ENCODE measurements at places on chromosomes 4 and X.
A peak's percentile ranks its signal among the peaks of the same experiment; 100 is the strongest.

DNA sequence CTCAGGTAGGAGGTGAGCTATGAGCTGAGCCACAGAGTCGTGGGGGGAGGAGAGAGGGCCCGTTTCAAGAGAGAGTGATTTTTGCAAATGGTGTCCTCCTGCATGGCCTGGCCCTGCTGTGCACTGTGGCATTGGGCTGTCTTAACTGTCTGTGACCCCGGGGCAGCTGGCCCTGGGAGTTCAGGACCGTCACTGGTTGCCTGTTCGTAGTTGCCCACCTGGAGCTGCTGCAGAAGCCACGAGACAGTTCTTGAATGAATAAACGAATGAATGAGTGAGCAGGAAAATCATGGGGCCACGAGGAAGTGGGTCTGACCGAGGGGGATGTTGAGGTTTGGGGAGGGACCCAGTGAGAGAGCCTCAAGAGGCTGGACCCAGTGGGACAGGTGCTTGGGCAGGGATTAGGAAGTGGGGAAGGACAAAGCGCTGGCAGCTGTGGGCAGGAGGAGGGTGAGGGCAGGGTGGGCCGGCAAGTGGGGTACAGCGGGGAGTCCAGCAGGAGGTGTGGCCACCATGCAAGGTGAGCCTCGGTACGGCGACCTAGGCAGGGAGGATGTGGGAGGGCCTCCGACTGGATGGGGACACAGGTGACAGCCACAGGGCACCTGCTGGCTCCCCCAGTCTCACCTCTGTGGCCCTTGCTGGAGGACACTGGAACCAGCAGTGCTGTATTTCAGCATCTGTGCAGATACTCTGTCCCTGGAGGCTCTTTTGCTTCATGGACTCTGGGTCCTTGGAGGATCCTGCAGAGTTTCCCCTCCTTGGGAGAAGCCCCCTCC lies 10.2 kb downstream of the RGS12 start:
- DNase-seq: no peak

GRCh38 chr4:86938771-86939520 lies 4.1 kb downstream of the AFF1 start:
- no peak for DNase-seq

DNA sequence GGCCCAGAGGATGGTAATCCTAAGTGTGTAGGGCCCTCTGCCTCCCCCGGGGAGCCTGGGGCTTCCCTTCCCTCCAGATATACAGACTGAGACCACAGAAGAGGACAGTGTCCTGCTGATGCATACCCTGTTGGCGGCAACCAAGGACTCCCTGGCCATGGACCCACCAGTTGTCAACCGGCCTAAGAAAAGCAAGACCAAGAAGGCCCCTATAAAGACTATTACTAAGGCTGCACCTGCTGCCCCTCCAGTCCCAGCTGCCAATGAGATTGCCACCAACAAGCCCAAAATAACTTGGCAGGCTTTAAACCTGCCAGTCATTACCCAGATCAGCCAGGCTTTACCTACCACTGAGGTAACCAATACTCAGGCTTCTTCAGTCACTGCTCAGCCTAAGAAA lies 1.9 kb downstream of the TRO start:
- no peak for DNase-seq

DNA sequence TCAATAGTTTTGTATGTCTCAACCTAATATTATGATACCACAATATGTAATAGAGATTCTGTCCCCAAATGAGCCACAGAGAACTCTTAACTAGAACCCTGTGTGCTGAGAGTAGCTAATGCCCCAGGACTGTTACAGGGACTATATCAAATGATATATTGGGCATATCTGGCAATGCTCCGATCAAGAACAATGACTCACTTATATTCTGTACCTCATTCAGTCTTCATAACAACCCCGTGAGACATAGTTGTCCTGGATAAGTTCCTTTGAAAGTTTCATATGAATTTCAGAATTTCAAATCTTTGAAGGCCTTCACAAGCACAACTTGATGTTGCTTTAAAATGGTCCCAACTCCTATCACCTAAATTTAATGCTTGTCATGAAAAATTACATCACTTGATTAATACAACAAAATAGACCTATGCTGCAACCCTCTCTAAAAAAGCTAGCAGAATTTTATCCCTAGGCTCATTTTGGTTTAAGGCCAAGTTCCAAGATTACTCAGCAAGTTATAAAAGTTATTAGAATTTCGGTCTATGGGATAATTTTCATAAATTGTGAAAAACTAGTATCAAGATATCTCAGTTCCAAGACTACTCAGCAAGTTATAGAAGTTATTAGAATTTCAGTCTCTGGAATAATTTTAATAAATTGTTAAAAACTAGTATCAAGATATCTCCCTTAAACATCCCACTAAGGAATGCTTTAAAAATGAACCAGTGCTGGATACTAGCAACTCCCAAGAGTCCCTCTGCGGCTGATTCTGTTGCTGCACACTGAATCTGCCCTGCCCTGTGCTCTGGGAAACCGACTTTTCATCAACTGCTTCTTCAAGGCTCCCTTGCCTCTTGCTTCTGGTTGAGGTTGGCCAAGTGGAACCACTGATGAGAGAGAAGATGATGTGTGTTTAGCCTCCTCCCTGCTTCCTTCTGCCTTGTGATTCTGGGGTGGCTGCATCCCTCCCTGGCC lies 6.0 kb upstream of the ANXA3 start:
- DNase-seq: no peak

DNA sequence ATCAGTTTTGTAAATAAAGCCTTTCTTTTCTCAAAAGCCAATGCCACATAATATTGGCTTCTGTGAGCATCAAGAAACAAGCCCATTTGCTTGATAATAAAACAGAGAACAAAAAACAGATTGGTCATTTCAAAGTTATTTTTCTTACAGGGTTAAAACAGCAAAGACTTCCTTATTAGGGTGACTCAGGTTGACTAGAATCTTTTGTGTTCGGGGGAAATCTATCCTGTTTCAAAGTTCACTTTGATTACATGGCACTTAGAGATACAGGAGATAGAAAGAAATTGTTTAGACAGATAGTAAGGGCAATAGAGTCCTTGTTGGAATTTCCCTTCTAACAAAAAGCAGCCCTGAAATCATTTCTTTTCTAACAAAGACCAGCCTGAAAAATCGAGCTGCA lies 170.0 kb upstream of the GLRA2 start:
- DNase-seq: no peak

- DNase-seq: peak; percentile 62
These were observed 383 bp downstream of the PCYT1B start for GRCh38 chrX:24646745-24647182.

DNA sequence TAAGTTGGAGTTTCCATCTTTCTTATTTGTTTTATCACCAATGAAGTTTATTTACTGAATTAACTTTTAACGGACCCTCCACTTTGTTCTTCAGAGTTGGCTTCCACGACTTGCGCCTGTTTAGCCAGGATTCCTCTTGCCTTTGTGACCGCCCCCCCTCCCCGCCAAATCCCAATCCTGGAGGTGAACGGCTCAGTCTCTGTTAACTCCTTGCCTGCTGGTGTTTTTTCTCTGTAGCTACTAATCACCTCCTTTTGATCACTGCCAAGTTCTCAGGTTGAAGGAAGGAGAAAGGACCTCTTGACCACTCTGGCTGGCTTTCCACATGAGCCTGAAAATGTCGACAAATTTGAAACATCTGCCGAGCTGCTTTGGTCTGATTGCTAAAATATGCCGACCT lies 46.8 kb upstream of the BCOR start:
- DNase-seq: no peak

DNA sequence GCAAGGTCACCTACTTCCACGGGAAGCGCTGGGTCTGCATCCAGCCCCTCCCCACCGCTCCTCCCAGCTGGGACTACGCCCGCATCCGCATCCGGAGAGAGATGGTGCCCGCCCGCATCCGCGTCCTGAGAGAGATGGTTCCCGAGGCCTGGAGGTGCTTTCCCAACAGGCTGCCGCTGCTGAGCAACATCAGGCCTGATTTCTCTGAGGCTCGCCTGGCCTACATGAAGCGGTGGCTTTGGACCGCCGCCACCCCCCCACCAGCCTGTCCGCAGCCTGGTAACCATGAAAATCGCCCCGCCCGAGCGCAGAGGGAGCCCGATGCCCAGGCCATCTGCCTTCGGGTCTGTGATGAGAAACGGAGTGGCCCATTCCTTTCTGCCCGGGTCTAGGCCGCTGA lies 18.1 kb downstream of the CLTRN start:
- DNase-seq: no peak

- DNase-seq: no peak
These were observed 60.6 kb upstream of the VCX3B start for GRCh38 chrX:8403988-8404387.

DNA sequence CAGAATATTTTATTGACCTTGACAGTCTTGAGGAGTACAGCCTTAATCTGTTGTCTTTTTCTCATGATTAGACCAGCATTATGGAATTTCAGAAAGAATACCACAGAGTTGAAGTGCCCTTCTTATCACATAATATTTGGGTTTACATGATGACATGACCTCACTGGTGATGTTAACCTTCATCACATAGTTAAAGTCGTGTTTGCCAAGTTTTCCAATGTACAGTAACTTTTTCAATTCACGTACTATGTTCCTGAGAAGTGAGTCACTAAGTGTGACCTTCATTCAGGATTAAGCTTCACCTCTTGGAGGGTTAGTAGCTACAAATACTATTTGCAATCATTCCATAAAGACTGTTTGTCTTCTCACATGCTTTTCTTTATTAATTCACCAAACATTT lies 52.1 kb downstream of the RAB40A start:
- no peak for DNase-seq

DNA sequence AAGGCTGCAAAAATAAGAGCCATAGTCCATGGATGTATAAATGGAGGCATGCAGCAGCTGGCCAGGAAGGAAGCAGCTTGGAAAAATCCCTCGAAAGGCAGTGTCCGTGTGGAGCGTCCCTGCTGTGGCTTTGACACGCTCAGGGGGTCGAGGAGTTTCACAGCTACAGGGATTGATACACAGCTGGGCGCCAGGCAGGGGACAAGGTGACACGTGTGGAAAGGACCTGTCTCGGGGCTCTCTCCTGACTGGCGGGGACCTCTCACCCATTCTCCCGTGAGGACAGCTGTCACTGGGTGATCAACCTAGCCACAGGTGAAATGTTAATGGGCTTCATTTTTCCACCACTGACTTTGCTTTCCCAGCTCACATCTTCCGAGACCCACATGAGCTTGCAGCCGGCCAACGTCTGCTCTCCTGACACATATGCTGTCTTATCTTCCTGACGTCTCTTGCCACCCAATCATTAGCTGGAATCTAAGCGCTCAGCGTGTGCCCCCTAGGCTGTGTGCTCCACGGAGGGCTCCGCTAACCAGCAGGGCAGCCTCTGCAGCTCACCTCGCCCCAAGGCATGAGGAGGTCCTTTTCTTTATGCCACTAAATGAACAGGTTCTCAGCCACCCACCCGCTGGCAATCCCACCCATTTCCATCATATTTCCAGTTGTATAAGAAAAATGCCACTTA lies 89.4 kb upstream of the AFAP1 start:
- DNase-seq: no peak

DNA sequence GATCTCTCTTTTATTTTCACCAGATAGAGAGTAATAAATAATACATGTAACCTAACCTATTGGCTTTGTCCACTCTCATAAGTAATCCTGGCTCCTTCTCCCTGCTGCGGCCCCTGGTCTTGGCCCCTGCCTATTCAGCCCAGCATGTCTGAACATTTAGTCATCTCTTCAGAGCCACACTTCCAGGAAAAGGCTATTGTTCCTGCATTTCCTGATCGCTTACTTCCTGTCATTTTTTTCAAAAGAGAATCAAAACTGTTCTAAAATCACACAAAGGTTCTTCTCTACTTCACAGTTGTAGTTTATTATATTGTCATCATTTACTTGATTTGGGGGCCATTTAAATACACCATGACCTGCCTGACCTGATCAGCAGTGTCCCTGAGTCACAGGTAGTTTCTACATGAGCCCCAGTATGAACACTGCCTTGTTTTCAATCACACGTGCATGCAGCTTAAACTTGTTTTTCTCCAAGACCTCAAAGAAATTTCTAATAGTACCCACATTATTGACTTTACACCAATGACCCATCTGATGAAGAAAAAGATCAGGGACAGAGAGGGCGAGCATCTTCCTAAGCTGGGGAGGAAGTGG lies 47.4 kb upstream of the KDR start:
- DNase-seq: no peak

DNA sequence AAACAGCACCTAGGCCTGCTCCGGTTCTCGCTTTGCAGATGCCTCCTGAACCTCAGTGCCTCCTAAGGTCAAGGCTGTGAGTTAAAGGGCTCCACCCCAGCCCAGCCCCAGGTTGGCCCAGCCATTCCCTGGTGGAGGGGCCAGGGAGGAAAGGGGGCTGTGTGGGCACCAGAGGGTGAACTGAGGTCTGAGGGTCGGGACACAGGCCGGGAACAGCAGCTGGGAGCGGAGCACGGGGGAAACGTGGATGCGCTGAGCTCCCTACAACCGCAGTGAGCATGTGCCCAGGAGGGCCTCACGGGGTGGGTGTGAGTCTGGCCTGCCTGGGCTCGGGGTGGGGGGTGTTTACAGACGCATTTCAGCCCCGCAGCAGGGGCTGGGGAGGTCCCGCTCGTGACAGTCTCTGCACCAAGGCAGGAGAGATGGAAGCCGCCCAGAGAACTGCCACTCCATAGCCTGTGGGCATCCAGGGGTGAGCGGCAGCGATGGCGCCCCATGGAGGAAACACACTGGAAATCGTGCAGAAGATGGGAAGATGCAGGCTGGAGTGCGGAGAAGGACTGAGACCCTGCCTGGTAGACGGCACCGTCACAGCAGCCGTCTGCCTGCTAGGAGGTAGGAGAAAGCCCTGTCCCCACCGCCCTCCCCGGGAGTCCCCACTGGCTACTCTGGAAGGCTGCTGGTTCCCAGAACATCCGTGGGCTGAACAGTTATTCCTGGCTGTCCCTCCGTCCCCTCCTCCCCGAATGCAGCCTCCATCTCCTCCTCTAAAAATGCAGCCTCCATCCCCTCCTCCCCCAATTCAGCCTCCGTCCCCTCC lies 9.9 kb upstream of the SLC25A6 start:
- no peak for DNase-seq

GRCh38 chrX:115584696-115585095 lies 23.7 kb downstream of the PLS3 start:
- peak; percentile 7 for DNase-seq

GRCh38 chr4:129193357-129194100 lies 97.6 kb downstream of the C4orf33 start:
- DNase-seq: no peak

DNA sequence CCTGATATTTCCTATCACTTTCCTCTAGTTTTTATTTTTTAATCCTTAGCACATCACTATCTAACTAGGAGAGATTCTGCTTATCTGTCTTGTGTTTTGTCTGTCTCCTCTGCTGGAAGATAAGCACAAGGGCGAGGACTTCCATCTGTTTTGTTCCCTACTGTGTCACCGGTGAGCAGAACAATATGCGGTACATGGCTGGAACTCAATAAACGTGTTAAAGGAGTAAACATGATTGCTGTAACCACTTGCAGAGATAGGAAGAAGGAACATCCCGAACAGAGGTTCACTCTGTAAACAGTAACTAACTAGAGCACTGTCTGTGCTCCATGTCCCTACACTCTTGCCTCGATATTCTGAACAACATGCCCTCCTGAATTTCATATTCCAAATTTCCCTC lies 5.2 kb downstream of the HS3ST1 start:
- no peak for DNase-seq

DNA sequence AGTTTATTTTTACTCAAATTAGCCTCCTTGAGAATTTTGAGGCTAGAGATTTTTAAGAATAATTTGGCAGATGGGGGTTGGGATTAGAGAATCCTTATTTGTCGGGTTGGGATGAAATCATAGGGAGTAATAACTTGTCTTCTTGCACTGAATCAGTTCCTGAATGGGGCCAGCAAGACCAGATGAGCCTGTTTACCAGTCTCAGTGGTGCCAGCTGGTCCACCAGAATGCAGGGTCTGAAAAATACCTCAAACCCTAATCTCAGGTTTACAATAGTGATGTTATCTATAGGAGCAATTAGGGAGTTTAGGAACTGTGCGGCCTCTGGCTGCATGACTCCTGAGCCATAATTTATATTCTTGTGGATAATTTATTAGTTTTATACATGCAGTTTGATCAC lies 705.9 kb upstream of the AGA start:
- DNase-seq: no peak

Measured in OCI-M1 (cell line).